HepG2 (cell line): ENCODE measurements at places on chromosomes 6 and 20.
A peak's percentile ranks its signal among the peaks of the same experiment; 100 is the strongest.

DNA sequence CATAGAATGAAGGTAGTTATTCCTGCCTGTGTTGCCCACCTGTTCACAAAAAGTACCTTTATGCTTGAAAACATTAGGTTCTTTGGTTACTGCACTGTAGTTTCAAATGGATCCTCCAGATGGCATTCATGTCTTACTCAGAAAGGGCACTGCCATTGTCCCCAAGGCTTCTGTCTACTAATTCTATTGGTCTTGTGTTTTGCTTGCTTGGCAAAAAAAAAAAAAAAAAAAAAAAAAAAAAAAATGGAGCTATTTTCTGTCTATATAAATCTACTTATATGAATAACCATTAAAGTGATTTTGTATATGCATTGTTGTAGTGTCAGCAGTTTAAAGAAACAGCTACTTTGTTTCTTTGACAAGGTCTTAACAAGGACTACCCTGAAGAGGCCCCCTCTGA is 12.7 kb upstream of the EFHC1 start:
- peak; percentile 68 for DNase-seq

- DNase-seq: no peak
Measured at GRCh38 chr6:39657355-39658135, 67.7 kb downstream of the KIF6 start.

DNA sequence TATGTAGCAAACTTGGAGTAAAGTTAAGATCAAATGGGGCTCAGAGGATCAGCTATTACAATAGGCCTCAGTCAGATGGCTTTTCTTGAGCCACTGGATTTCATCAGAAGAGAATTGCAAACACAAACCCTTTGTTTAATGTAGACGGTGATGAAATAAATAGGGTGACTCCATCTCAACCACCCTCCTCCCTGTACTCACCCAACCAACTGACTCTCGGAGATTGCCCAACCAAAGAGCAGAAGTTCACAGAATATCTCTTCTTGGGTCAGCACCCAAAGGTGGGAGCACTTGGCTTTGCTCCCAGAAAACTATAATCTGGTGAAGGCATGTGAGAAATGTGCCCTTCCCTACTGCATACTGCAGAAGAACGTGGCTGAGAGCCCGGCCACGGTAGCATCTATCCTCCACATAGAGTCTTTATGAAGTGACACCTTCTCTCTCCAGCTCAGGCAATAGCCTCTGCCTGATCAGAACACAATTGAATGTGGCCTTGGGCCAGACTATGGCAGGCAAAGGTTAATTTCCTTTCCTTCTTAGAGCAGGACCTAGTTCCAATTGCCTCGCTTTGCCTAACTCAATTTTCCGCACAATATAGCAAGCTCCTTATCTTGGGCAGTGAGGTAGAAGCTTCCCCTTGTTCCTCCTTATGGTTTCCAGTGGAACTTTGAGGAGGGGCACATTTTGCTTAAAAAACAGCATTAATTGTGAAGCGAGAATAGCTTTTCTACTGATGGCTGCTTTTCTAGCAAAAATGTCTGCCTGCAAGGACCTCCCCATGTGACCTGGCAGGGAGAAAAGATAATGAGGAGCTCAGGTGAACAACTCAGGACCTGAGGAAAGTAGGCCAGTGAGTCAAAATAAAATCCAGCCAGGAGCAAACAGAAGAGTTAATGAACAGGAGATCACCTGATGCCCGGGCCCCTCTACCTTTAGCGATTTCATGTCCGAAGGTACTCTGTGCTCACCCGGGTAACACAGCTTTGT is 79.4 kb downstream of the GFOD1 start:
- DNase-seq: peak; percentile 100

DNA sequence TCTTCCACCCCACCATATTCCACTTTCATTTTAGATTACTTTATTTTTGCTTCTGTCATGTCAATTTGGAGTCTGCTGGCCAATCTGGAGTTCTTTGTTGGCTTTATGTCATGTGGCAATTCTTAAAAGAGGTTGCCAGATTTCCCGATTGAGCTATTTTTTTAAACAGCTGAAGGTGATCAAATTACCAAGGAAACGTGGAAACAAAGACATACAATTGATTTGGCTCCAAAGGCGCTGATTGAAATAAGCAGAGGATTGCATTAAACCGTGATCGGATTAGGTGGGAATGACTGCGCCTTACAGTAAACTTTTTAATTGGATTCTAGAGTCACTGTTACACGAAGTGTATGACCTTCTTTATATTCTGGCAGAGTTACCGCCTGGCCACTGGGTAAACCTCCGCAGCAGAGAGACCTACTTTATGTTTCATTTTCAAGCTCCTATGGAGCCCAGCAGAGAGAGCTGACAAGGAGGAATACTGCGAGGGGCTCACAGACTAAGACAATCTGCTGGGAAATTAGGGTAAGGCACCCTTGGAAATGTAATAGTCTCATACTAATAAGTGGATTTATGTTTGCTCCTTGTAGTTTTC is 37.9 kb downstream of the SIM1 start:
- DNase-seq: no peak

DNA sequence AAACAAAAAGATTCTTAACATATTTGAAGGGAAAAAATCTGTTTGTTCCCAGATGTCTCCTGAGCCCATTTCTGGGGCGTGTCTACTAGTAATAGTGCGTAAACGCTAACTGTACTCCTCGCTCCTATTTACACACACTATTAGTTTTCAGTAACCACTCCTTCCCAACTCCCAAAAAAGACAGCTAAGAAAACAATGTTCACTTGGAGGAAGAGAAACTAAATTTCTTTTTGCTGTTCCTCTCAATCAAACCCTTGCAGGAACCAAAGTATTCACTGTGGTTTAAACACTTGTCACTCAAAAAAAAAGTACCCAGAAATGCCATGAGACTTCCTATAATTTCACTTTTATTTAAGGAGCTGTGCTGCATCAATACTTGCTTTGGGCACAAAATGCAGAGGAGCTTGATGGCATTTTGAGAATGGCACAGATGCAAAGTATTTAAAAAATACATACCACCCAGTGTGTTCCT is 118.2 kb downstream of the BACH2 start:
- no peak for DNase-seq

- peak; percentile 16 for DNase-seq
Measured at GRCh38 chr20:47113362-47114109, 218.9 kb downstream of the EYA2 start.

DNA sequence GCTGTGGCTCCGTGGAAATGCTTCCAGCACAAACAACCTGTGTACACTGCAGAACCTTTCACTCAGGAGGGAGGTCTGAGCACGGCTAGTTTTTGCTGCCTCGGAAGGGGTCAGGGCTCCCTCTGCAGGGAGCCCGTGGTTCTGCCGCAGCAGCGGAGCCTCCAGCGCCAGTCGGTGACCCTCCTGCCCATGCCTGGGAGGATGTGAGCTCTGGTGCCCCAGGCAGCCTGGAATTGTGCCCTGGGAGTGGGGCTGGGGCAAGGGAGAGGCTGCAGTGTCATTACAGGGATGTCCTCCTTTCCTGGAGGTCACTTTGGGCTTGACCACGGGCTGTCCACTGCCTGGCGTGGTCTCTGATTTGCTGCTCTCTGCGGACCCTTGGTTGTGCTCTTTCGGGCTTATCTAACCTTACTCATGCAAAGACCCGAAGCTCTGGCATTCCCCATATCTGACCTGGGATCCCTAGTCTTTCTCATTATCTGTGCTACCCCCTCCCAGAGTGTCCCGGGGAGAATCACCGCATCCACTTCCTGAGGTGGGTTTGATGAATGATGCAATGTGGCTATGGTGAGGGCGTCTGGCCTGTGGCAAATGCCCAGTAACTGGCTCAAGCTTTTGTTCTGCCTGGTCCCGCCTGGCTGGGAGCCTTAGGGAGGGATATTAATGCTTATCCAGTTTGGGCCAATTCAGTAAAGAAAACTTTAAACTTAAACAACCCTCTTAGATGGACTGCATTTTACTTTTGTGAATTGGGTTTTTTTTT is 59.6 kb upstream of the TAGAP start:
- DNase-seq: peak; percentile 23

DNA sequence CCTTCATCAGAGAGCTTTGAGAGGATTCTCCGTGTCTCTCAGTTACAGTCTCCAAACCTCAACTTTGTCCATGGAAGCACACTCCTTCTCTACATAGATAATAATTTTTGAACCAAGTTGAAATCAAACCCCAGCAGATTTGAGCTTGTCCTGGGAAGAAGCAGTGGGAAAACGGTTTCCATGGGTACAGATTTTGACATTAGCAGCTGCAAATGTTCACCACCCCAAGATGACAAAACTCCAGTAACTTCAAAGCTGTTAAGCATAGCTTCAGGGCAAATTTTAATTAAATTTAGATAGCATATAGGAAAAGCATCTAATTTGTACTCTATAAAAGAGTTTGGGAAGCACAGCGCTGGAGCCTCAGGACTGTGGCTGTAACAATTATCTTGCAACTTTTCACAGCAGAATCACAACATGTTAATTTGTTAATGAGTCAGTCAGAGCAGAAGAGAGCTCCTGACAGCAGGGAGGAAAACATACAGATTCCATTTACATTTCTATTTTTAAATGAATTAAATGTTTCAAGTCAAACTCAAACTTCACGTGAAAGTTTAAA is 240.7 kb downstream of the BMP7 start:
- DNase-seq: no peak

GRCh38 chr20:44747166-44748004 is 1.7 kb downstream of the KCNK15 start:
- DNase-seq: peak; percentile 64

DNA sequence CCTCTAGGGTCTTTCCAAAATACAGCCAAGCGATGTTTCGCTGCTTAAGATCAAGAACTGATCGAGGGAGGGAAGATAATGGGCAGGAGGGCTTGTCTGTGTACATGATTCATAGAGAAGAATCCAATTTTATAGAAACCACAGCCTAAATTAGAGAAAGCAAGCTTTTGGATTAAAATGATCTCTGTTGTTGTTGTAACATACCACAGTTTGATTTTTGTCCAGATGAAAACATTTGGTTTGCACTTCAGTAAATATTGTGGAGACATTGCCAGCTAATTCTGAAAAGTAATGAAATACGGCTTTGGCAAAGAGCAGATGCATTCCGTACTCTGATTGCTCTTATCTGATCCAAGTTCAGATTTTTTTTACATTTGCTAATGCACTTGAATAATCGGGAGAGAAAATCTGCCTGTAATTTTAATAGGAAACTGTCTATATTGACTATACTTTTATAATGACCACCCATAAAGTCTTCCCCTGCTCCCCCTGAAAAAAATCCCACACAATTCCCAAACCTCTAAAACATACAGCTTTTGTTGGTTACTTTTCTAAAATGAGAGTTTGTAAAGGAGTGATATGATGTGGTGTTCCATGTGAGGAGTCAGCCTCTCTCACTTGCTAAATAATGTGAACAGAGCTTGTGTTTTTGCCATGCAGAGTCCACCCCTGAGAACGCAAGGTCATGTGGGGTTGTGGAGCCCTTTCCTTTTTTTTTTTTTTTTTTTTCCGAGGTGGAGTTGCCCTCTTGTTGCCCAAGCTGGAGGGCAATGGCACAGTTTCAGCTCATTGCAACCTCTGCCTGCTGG is 199.9 kb downstream of the DTNBP1 start:
- no peak for DNase-seq

GRCh38 chr20:63452341-63452740 is 20.1 kb downstream of the KCNQ2 start:
- DNase-seq: no peak

DNA sequence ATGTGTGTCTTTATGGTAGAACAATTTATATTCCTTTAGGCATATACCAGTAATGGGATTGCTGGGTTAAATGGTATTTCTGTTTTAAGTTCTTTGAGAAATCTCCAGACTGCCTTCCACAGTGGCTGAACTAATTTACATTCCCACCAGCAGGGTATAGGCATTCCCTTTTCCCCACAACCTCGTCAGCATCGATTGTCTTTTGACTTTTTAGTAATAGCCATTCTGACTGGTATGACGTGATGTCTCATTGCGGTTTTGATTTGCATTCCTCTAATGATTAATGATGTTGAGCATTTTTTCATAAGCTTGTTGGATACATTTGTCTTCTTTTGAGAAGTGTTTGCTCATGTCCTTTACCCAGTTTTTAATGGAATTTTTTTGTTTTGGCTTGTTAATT is 5.3 kb upstream of the TASP1 start:
- no peak for DNase-seq

DNA sequence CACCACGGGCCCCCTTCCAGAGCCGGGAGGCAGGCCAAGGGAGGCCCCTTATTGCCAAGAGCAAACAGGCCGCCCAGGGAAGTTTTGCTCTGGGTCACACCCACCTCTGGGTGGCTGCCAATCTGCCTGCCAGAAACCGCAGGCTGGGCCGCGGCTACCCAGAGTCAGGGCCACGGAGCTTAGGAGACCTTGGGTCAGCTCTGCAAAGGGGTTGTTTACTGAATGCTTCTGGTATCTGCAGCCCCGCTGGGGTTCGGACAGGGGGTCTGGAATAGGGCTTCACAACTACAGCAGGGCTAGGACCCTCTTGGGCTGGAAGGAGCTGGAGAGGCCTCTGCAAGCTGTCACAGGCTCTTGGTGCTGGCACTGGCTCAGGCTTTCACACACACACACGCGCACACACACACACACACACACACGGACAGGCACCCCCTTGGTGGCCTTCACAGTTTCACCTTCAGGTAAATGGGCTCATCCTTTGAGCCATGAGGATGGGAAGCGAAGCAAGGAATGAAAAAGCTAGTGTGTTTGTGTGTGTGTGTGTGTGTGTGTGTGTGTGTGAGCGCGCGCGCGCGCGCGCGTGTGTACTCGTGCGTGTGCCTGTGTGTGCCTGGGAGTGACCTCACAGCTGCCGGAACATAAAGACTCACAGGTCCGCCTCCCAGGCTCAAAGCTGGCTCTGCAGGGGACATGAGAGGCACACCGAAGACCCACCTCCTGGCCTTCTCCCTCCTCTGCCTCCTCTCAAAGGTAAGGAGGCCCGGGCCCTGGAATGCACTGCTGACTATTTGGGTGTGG is at the start of gene CCN5:
Gene CCN5 (plus strand): TSS at position 669 of the 798 bp plus-strand sequence. CDS start 22 bp downstream, at position 691.
- DNase-seq: peak; percentile 68

- no peak for DNase-seq
Measured at GRCh38 chr6:158323561-158323958, 11.3 kb downstream of the TULP4 start.

DNA sequence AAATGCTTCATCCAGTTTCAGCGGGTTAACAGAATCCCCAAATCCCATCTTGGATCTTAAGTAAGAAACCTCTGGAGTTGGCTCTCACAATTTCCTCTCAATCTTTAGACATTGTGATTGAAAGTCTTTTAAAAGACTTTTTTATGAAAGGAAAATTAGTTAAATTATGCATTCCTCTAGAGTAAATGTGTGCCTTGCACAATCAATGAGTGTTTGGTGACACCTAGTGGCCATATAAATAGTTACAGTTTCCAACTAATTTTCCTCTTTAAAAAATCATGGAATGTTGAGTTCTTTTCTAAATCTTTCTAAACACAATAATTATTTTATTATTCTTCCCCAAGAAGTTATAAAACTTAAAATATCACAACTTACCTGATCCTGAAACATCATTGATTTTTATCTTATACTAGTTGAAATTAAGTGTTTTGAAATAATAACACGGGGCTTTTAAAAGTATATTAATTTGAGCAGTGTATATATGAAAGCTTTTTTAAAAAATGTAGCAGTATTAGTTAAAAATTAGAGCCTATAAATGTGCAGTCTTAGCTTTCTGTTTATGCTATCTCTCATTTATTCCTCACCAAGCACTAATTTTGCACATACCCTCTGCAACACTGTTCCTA is 66.4 kb downstream of the PKHD1 start:
- peak; percentile 36 for DNase-seq

GRCh38 chr6:147176795-147177194 is 27.4 kb upstream of the STXBP5 start:
- no peak for DNase-seq

- no peak for DNase-seq
Measured at GRCh38 chr6:2028457-2029038, 216.9 kb downstream of the GMDS start.

GRCh38 chr20:53866794-53867740 is 203.3 kb downstream of the BCAS1 start:
- peak; percentile 82 for DNase-seq

GRCh38 chr20:25549172-25549773 is 36.1 kb downstream of the NINL start:
- DNase-seq: peak; percentile 35
